ENCODE measurements at places on chromosomes 4 and X.

GRCh38 chrX:5730556-5730955 lies 498.1 kb downstream of the NLGN4X start:
- no peak for DNase-seq

GRCh38 chr4:127988638-127989037 lies 23.4 kb downstream of the ABHD18 start:
- DNase-seq: no peak

DNA sequence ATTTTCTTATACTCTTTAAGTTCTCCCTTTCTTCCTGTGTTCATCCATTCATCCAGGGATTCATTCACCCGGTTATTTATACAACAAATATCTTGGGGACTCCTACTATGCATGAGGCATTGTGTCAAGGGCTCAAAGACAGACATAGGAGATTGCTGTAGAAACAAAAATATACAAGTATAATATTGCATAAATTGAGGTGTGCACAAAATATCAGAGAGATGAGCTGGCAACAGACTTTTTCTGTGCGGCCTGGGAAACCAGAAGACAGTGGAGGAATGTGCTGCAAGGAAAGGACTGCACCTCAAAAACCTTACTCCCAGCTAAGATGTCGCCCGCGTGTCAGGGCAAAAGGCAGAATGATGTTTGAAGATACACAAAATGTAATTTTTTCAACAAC lies 9.6 kb downstream of the OTOP1 start:
- no peak for DNase-seq

DNA sequence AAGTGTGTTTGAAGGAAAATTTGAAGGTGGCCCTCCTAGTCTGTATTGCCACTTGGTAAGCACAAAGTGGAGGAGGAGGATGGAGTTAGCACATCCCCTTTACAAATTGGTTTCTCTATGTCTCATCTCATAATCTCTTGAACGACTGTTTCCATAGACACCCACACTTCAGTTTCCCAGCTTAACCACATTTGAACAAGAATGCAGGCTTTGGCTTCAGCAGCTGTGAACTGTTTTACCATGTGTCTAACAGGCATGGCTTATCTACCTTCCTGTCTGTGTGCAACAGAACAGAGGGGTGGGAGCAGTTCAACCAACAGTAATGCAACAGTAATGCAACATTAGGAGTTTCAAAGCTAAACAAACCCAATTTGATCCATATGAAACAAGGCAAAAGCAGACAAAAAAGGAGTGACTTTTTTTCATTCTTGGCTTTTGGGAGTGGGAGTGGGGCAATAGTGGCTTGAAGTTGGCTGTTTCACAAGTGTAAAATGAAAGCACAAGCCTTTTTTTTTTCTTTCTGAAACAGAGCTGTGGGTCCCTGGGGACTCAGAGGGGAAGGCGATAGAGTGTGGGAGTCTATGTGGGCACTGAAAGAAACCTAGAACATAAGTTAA lies 108.0 kb downstream of the ITM2A start:
- DNase-seq: no peak

DNA sequence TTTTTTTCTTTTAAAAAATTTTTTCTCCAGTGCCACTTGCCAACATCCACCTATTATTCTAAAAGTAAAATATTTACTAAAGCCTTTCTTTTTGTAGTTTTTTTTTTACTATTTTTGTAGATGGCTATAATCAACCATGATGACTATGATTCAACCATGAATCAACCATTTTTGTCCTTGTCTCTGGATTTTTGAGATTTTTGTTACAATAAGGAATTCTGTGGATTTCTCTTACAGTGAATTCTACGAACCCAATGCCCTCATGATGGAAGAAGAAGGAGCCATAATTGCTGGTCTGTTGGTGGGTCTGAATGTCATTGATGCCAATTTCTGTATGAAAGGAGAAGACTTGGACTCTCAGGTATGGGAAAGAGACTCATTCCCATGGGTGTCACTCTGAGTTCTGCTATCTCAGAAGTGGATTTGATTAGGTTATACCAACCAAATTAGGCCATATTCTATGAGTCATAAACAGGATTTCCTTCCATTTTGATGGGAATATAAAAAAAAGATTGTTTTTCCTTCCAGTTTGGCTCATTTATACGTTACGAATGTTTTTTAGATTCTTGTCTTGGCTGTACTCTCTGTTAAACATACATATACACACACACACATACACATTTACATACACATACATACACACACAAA lies 46.7 kb downstream of the RUFY3 start:
- DNase-seq: no peak

DNA sequence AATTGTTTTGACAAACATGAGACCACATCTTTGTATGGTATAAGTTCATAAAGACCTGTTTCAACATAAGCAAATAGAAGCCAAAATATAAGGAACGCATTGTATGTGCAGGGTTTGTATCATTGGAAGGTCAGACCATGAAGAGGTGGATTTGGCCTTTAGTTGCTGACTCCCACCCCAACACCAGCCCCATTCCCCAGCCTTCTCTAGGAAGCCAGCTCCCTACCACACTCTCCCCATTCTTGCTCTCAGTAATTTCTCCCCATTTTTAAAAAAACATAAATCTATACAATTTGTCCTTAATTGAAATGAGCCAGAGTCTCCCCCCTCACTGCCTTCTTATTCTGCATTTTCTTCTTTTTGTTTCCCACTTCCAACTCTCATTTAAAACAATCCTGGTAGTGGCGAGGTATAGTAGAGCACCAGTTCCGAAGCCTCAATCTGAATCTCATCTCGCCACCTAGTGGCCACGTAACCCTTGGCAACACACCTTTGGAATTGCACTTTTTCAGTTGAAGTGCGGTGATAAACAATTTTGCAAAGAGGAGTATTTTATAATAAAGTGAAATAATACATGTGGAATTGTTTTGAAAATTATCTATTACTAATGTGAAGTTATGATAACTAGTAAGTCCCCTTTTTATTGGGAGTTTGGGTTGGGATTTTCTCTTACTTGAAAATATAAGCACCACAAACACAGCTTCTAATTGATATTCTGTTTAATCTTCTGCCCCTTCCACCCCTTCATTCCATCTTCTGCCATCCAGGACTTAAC lies 126.6 kb downstream of the ASB9 start:
- DNase-seq: peak; percentile 34

- DNase-seq: no peak
These were observed 267.4 kb downstream of the IL1RAPL2 start for GRCh38 chrX:104833401-104833800.

GRCh38 chr4:140266958-140267568 lies 106.4 kb upstream of the SCOC start:
- DNase-seq: no peak

GRCh38 chr4:104519588-104519987 lies 24.9 kb upstream of the CXXC4 start:
- no peak for DNase-seq
